ENCODE measurements at places on chromosomes 13 and 19.

- DNase-seq: no peak
These were observed 74.0 kb downstream of the CEBPG start for GRCh38 chr19:33447336-33448158.

DNA sequence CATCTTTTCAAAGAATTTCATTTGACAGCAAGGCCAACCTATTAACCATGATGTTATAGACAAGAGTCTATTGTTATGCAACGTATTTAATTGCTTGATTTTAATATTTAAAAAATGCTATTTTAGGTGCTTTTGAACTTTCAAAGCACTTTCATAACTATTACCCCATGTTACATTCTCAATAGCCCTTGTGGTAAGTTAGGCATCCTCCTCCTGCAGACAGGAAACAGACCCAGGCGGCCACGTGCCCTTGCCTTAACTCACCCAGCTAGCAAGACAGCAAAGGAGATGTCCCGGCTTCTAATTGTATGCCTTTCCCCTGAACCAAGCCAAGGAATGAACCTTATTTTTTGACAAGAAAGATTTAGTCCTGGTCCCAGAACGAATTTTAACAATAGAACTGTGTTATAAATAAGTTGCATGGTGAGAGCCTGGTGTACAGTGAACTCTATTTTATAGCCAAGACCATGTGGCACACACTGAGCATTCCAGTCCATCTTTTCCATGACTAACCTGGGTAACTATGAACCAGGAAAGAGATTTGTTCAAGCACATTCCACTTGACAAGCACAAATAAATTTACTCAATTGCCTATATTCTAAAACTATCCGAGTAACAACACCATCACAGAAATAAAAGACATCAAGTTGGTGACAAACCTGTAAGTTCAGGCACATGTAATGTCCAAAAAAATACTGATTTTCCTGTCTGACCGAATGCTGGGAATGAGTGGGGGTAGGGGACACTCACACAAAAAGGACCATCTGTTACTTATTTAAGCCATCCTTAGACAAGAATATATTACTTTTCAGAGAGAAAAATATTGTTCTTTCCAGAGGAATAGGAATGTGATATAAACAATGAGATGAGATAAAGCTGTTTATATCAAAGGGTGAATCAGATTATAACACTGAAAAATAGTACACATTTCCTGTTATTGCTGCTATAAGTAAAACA lies 163.0 kb downstream of the EFNB2 start:
- no peak for DNase-seq

DNA sequence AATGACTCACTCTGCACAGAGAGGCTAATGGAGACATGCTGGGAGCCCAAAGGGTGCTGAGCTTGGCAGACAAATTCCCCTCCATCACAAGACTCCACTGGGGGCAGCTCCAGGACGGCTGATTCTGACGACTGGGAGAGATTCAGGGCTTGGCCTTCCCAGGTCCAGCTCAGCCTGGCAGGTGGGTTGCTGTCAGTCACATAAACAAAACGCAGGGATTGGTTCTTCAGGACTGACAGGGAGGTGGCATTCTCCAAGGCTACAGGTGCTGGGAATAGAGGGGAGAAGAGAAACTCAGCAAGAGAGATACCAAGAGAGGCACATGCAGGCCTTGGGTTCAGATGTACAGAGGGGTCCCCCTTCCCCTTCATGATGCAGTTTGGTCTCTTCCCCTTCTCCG lies 10.7 kb upstream of the ZNF175 start:
- no peak for DNase-seq

GRCh38 chr19:32238076-32238475 lies 107.3 kb upstream of the ZNF507 start:
- no peak for DNase-seq

- no peak for DNase-seq
These were observed 209.4 kb downstream of the FOXO1 start for GRCh38 chr13:40456979-40457553.

DNA sequence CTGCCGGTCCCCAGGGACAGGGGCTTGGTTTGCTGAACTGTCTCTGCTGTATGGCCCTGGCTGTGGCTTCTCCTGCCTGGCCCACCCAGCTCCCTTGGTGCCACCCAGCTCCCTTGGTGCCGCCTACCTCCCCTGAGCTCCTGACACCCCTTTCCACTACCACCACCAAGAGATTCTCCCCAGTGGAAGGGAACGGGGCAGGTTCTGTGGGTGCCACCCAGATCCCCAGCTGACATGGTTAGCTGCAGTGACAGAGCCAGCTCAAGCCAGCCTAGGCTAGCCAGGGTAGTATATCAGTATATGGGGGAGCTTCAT lies 28.5 kb upstream of the POP4 start:
- no peak for DNase-seq

DNA sequence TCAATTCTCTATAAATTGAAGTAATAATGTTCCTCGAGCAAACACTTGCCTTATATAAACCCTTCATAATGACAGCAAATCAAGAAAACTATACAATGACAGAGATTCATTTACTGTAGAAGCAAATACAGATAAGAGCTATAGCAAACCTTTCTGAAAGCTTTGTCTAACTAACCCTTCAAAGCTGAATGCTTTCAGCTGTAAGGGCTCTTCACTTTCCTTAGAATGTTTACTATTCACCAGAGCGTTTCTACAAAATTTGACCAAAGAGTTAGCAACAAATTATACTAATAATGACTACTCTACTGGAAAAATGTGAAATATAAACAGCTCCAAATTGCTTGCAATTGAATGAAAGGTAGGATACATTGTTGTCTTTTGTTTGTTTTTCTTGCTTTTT lies 218.1 kb downstream of the SLITRK5 start:
- no peak for DNase-seq

GRCh38 chr19:2462635-2463421 lies 6.1 kb upstream of the LMNB2 start:
- DNase-seq: peak; percentile 79

GRCh38 chr13:111270765-111271698 lies 49.4 kb upstream of the TEX29 start:
- DNase-seq: no peak

DNA sequence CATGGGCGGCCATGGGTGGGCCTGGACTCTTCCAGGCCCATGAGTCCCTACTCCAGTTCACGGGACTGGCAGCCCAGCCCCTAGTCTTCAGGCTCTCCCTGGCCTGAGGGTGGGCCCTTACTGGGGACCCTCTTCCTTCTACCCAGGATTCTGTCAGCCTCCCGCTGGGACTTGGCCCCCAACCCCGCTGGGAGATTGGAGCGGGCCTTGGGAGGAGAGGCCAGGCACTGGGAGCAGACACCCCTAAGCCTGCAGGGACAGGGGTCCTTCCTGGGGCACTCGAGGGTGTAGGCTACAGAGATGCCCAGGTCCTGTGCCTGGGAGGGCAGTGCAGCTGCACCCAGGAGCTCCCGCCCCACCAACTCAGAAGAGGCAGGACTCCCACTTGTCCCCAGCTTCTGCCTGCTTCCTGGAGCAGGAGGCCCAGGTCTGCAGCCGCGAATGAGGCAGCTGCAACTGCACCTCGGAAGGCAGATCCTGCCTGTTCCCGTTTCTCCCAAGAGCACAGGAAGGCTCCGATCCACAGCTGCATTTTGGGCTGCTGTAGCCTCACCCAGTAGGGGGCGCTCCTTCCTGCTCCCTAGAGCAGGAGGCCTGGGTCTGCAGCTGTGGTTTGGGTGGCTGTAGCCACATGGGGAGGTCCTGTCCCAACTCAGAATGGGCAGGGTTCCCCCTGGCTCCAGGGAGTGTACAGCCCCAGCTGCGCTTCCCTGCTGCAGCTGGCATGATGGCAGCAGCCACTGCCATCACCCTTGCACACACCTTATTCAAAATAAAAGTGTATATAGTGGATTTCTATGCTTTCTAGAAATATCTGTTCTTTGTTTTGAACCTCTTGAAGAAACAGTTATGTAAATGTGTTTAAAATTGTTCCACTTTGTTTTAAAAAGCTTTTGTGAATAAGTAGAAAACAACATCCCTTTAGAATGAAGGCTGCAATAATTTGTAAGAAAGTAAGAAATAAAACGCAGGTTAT lies 46.8 kb downstream of the TEX26 start:
- peak; percentile 64 for DNase-seq

DNA sequence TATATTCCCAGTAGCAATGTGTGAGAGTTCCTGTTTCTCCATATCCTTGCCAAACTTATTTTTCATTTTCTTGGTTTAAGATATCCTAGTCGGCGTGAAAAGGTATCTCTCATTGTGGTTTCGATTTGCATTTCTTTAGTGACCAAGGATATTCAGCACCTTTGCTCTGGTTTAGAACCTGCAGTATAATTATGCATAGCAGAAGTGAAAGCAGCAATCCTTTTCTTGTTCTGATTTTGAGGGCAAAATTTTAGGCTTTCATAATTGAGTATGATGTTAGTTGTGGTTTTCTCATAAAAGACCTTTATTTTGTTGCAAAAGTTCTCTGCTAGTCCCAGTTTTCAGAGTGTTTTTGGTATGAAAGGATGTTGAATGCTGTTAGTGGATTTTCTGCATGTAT lies 491.0 kb downstream of the FGF9 start:
- DNase-seq: no peak

GRCh38 chr13:82654861-82655855 lies 1227.1 kb downstream of the SLITRK1 start:
- no peak for DNase-seq

DNA sequence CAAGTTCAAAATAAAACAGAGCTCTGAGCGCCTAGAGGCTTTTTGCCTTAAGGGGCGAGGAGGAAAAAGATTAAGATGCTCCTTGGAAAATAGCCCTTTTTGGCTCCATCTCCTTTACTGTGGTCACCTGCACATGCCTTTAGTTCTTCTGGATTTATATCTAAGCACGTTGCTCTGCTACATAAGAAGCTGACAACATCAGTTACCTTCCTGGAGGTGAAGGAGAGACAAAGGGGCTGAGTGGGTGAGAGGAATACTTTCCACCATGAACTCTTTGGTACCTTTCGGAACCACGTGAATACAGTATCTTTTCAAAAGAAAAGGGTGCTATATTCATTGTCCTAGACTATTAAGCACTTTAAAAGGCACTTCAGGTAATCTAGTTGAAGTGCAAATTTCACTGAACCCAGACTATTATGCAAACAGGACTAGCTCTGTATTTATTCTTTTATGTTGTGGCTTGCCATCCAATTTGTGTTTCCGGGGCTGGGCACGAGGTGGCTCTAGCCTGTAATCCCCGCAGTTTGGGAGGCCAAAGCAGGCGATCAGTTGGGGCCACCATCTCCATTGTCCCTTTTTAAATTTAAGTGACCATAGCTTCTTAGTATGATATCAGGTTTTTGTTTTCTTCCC lies 201.5 kb downstream of the TM9SF2 start:
- DNase-seq: no peak

DNA sequence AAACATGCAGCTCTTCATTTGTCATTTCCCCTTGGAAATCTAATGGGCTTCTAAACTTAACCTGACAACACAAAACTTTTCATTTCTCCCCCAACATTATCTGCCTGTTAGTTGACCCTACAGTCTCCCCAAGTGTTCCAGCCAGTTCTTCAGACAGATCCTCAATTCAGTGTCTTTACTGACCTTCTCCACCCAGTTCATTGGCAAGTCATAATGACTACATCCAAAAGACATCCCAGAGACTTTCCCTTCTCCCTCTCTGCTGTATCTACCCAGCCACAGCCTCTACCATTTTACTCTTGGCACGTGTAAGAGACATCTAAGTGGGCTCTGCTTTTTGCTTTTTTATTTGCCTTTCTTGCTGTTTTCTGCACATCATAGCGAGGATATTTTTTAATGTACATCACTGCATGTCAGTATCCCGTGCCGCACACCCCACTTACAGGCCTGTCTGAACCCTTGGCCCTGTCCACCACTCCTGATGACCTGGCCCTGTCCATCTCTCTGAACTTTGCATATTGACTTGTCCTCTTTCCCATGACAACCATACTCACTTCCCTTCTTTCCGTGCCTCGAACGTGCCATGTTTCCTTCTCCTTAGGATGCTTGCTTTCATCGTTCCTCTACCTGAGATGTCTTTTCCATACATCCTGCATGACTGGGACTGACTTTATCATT lies 391.9 kb downstream of the IRS2 start:
- DNase-seq: no peak

DNA sequence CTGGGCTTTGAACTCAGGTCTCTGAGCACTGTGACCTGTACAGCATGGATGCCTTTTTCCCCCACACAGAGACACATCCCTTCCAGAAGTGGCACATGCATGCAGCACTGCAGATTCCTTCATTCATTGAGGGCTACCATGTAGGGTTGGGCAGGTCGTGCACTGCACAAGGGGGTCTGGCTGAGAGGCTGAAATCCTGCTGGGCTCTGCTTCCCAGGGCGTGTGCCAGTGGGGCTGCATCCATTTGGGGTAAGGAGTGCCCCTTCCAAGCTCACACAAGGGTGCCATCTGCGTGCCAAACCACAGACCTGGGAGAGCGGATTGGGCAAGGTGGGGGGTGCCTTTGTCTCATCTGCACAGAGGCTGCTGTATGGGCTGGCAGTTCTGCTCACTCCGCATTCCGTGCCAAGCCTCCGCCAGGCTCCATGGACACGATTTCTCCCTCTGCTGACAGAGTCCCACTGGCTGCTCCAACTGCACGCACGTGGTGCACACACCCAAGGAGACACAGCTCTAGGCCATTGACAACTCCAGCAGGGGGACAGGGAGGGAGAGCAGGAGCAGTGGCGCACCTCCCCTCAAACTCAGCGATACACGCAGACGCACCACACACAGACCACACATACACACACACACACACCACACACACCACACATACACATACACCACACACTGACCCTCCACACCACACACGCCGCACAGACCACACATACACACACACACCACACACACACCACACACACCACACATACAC lies 4.5 kb upstream of the SHISA7 start:
- DNase-seq: peak; percentile 46

Data from nephron progenitor cell (in vitro differentiated cells).